ENCODE measurements at places on chromosomes 5 and 9.

GRCh38 chr9:126595982-126596381 is 17.7 kb upstream of the LMX1B start:
- DNase-seq: no peak

DNA sequence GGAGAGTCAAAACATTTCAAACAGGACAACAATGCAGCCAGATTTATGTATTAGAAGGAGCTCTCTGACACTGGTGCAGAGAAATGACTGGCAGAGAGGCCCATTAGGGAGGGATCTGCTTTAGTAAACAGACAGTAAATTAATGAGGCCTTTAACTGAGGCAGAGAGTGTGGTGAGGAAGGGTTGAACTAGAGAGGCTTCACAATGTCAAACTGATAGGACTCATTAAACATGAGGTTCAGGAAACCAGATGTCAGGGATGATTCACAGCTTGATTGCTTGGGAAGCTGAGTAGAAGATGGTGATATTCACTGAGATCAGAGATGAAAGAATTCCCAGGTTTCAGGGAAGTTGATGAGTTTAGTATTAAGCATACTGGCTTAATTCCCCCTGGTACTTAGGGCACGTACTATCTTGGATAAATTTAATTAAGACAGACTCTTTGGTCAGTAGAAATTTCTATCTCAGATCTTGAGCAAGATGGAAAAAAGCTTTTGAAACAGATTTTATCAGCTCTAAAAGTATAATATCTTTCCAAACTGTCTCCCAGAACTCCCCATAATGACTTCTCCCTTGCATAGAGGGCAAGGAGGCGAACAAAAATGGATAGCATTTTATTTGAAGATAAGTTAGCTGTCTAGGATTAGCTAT is 8.6 kb upstream of the MUSK start:
- no peak for DNase-seq

DNA sequence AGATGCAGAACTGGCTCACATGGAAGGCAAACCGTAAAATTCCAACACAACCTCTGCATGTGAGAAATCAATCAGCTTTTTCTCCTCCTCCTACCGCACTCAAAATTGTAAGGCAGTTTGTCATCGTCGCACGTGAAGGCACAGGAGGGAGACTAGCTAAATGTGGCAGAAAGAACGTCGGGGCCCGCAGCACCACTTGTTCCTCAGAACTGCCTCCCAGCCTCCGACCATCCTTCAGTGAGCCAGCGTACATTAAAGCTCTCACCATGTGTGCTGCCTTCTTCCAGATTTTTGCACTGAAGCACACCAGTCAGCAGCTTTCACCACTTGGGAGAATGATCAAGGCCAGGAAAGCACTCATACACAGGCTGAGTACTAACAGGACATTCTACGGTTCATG is 105.9 kb downstream of the RFX3 start:
- DNase-seq: no peak

DNA sequence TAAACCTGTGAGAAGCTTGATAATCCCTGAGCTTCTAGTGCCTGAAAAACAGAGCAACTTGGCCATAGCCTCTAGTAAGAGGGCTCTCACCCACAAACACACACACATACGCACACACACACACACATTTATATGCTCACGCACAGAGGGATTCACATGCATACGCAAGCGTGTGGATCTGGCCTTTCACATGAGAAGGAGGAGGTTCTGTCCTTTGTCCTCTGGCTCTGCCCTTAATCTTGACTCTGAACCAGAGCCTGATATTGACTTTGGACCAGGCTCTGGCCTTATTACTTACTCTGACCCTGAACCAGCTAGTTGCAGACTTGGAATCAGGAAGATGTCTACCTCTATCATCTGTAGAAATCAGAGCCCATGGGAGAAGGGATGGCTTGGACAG is 10.0 kb upstream of the P4HA2 start:
- no peak for DNase-seq

DNA sequence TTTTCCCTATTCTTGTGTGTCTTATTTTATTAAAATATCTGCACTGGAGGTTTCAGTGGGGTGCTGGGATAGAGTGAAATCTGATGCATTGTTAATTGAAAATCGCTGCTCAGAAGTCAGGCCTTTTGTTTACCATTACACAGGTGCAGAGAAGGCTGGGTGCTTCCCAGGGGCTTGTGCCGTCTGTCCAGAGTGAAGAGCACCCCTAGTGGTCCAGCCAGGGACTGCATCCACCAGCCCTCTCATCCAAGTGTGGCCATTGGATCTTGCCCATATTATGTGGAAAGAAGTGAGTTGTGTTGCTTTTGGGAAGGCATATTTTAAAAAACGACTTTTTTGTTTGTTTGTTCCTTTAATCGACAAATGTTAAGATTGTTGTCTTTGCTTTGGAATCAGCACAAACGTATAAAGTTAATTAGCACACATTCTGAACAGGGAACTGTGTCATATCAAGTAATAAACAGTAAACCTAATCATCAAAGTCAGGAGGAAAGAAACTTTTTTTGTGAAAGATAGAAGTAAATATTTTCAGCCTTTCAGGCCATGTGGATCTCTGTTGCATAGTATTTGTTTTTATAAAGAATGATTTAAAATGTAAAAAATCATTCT is 315.6 kb downstream of the MTRR start:
- DNase-seq: no peak

DNA sequence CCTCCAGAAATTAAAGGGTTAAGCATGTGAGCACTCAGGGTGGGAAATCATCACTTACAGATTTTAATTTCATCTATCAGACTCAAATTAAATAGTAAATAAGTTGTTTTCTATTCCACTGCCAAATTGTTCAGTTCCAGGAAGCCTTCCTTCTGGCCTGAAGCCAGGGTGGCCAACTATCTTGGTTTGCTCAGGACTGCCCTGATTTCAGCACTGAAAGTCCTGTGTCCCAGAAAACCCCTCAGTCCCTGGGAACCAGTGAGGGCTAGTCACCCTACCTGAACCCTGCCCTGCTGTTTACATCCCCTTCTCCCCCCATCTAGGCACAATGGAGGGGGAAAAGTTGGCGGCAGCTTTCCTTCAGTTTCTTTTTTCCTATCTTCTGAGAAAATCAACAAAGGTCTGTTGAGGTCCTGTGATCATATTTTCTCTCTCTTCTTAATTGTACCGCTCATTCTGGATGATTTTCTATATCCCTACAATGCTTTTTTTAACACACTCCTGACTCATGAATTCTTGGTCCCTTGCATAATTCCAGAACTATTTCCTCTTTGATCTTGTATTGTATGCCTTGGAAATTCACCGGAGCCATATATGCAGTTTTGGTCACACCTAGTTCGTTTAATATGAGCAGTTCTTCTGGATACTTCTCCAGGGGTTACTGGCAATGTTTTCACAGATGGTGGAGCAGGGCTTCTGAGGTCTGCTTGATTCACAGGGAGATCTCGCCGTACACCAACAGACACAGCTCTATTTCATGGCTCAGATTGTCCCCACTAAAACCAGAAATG is 103.8 kb downstream of the MAP1B start:
- no peak for DNase-seq

DNA sequence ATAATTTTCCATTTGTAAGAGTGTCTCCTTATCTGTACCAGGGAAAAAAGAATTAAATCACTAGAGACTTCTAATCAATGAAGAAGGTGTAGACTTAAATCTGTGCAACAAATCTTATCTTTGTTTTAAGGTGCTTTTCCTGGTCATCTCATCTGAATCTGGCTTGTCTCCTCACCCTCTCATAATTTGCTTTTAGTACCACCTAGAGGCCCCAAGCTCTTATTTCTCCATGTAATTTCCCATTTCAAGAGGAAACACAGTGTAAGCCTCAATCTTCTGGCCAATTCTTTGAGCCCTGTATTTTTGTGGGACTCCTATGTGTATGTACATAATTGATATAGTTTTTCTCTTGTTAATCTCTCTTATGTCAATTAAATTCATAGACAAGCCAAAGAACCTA is 1975.3 kb upstream of the CDH6 start:
- no peak for DNase-seq

DNA sequence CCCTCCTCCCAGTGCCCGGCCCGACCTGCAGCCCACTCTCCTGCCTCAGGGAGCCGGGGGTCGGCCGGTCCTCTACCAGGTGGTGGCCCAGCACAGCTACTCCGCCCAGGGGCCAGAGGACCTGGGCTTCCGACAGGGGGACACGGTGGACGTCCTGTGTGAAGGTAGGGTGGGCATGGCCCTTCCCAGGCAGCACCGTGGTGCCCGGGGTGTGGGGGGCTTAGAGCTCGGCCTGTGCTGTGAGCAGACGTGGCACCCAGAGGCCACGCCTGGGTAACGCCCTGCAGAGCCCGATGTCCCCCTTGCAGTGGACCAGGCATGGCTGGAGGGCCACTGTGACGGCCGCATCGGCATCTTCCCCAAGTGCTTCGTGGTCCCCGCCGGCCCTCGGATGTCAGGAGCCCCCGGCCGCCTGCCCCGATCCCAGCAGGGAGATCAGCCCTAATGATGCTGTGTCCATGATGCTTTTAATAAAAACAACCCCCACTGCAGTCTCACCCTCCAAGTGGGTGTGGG is 7.2 kb downstream of the ENTPD8 start:
- no peak for DNase-seq

- no peak for DNase-seq
These were observed 32.1 kb downstream of the WNK2 start for GRCh38 chr9:93216073-93216365.

GRCh38 chr5:142972064-142972570 is 201.9 kb downstream of the ARHGAP26 start:
- no peak for DNase-seq

DNA sequence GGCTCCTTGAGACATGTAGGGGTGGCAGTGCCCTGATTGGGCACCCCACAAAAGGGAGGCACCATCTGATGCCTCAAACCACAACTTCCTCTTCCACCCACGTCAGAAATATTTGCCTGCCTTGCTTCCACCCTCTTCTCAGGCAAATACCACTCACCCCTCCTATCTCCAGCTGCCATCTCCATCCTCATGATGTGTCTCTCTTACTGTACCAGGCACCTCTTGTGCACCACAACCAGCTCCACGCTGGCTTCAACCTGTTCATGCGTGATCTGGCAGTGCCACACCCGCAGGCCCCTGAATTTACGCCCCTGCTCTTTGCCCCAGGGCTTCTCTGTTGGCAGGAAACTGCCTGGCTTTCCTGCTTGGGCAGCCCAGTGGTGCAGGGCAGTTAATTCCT is 87.8 kb upstream of the HSPA9 start:
- DNase-seq: no peak

DNA sequence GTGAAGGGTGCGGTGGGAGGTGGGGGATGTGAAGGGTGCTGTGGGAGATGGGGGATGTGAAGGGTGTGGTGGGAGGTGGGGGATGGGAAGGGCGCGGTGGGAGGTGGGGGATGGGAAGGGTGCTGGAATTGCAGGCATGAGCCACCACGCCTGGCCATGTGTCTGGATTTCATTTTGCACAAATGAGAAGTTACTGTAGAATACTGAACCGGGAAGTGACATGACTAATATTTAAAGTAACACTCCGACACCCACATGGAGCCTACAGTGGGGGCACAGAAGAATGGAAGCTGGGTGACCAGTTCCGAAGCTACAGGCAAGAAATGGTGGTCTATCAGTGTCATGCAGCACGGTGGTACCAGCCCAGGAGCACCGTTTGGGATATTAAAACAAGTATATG is 69.9 kb upstream of the SPTLC1 start:
- no peak for DNase-seq

- peak; percentile 30 for DNase-seq
These were observed 102.2 kb downstream of the DEPDC1B start for GRCh38 chr5:60597572-60598320.

GRCh38 chr9:72263572-72263971 is 101.4 kb downstream of the ZFAND5 start:
- DNase-seq: no peak

GRCh38 chr5:126143622-126144021 is 279.6 kb upstream of the GRAMD2B start:
- DNase-seq: no peak

DNA sequence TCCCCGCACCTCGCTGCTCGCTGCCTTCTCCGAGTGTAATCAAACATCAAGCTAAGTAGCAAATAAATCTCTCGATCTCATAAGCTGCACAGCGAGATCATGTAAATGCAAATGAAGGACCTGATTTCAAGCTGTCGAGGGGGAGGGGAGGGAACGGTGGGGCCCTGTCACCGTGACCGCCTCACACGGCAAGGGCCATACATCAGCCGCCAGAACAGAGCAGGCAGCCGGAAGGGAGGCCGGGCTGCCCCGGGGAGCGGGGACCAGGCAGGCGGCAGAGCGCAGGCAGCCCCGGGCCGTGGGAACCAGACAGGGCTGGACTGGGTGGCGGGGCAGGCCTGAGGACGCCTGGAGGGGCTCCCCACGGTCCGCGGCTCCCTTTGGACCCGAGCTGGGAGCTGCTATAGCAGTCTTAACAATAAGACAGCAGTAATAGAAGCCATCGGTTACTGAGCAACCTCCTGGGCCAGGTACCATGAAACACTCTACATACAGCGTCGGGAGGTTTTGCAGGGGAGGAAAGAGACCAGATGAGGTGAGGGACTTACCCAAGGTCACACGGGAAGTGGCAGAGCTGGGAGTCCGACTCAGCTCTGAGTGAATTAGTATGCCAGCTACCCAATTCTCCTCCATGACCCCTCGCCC is 76.8 kb downstream of the CFAP77 start:
- no peak for DNase-seq

- DNase-seq: no peak
These were observed 34.7 kb downstream of the ERCC6L2 start for GRCh38 chr9:95910023-95910707.

DNA sequence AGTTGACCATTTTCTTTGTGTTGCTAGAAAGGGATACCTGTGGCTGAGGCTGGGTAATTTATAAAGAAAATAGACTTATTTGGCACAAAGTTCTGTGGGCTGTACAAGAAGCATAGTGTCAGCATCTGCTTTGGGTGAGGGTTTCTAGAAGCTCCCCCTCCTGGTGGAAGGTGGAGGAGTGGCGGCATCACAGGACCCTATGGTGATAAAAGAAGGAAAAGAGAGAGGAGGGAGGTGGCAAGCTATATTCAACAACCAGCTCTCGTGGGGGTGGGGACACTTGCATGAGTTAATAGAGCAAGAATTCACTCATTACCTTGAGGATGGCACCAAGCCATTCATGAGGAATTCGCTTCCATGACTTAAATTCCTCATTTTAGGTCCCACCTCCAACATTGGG is 2041.4 kb upstream of the CDH9 start:
- no peak for DNase-seq

- DNase-seq: no peak
These were observed 49.5 kb downstream of the C5orf22 start for GRCh38 chr5:31581498-31582099.

GRCh38 chr9:136229096-136230065 is 16.2 kb downstream of the QSOX2 start:
- no peak for DNase-seq

- DNase-seq: no peak
These were observed 50.3 kb downstream of the SEMA6A start for GRCh38 chr5:116524051-116524904.

DNA sequence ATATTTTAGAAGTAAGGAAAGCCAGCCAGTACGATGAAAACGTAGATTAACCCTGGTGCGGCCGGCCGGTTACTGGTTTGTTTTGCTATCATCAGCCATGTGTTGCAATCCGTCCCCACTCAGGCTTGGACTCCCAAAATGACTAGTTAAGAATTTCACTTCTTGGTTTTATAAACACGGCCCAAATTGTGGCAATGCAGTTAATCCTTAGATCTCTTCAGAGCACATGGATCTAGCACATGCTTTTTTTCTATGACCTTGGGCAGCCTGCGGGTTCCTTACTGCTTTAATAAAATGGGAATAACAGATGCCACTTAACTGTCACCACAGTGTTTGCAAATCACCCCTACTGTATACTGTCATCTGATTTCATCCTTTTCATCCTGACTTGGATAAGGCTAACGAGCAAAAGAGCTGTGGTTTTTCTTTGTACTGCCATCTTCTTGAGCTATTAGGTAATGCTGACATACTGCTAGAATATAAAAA is 1.5 kb downstream of the NDFIP1 start:
- peak; percentile 12 for DNase-seq
